ENCODE measurements at places on chromosomes 12 and 14.

DNA sequence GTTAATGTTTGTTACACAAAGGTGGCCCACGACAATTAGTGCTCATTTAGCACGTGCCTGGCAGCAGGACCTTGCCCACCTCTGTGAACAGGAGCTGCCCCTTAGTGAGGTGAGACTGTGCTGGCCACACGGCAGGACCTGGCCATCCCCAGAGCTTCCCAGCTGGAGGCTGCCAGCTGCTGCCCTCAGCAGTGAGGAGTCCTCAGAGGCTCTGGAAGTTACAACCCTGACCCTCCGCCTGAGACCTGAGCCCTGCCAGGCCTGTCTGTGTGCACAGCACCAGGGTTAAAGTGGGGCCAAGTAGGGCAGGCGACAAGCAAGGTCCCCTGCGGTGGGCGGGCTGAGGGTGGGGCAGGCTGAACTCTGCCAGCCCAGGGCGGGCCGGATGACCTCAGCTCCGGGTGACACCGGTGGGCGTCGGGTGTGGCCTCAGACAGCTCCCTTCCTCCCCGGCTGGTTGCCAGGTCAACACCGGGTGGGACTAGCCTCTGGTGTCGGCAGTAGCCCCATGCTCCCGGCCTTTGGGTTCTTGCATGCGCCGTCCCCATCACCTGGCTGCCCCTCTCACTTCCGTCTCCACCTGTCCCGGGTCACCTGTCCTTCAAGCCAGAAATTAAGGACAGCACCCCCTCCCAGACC, 9.2 kb upstream of the LBHD2 start:
- no peak for DNase-seq

GRCh38 chr14:76261371-76261811, 109.7 kb downstream of the GPATCH2L start:
- DNase-seq = no peak

- no peak for DNase-seq
These were observed 285.5 kb upstream of the SFSWAP start for GRCh38 chr12:131425112-131426075.

GRCh38 chr14:31410048-31410650, 10.2 kb downstream of the HEATR5A start:
- no peak for DNase-seq

DNA sequence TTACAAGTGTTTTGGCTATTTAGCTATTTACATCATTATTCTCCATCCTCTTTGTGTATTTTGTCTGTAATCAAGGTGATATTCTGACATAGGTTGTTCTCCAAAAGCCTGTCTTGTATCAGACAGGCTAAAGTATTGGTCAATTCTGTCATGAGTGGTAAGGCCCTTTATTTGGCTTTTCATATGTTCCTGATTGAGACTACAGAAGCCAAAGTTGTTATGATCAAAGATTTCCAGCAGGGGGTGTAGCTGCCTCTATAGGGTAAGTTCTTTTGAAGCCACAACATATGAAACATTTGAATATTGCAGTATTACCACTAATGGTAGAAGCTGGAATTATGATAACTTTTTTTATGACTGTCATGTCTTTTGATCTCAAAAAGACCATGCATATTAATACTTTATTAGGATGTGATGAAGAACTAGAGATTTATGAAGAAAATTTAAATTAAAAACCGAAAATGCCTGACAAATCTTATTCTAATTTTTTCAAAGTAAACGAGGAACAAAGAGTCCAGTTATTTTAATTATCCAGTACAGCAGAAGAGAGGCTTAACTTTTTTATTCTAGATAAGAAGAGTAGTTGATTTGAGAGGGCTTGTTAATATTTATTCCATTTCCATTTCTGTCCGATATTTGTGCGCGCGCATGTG, 3.4 kb upstream of the ARHGAP5 start:
- no peak for DNase-seq

DNA sequence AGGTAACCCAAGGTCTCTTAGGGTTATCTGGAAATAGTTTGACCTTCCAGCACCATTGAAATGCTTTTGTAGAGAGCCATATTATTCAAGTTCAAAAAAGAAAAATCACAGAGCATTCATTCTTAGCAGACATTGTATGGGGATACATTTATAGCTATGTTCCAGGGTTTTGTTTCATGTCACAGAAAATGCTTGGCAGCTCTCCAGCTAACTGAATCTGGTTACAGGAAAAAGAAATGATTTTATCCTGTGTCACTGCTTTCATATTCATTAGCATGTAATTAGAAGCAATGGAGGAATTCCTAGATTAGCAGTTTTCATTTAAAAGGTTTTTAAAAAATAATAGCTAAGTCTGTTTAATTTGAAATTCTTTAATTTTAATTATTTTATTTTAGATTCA, 78.9 kb downstream of the SNAPC1 start:
- no peak for DNase-seq

DNA sequence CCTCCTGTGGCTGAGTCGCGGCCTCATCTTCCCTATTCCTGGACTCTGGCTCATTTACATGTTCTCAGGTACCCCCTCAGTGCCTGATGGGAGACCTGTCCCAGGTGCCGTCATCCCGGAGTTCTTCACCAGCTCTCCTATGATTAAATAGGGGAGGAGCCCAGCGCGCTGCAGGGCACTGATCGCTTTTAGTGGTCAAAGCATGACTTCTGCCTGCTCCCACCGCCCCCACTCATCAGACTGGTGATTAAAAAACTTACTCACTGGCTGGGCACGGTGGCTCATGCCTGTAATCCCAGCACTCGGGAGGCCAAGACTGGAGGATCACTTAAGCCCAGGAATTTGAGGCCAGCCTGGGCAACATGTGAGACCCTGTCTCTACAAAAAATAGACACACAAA, 85.9 kb downstream of the FOXN4 start:
- DNase-seq = no peak

GRCh38 chr12:10849425-10849878, at the start of gene PRR4:
PRR4 (minus strand) TSS chr12:10849475; CDS start chr12:10849437, 38 bp downstream.
- DNase-seq = no peak

GRCh38 chr12:26122061-26122680, 2.7 kb downstream of the BHLHE41 start:
- DNase-seq = no peak

GRCh38 chr12:24608637-24609285, 340.1 kb downstream of the BCAT1 start:
- DNase-seq = no peak

- DNase-seq = no peak
These were observed 44.7 kb upstream of the RERG start for GRCh38 chr12:15265875-15266274.

- DNase-seq = no peak
These were observed 47.2 kb downstream of the ARMH4 start for GRCh38 chr14:58104808-58105207.

GRCh38 chr12:49335118-49335954, 1.7 kb downstream of the C1QL4 start:
- no peak for DNase-seq

GRCh38 chr14:103143506-103143905, 20.2 kb downstream of the TNFAIP2 start:
- no peak for DNase-seq

- no peak for DNase-seq
These were observed 19.0 kb downstream of the SPRING1 start for GRCh38 chr12:116718655-116719454.

GRCh38 chr12:105864316-105864715, 274.4 kb downstream of the NUAK1 start:
- no peak for DNase-seq

- DNase-seq = no peak
These were observed 38.7 kb downstream of the SH2B3 start for GRCh38 chr12:111444314-111444924.

DNA sequence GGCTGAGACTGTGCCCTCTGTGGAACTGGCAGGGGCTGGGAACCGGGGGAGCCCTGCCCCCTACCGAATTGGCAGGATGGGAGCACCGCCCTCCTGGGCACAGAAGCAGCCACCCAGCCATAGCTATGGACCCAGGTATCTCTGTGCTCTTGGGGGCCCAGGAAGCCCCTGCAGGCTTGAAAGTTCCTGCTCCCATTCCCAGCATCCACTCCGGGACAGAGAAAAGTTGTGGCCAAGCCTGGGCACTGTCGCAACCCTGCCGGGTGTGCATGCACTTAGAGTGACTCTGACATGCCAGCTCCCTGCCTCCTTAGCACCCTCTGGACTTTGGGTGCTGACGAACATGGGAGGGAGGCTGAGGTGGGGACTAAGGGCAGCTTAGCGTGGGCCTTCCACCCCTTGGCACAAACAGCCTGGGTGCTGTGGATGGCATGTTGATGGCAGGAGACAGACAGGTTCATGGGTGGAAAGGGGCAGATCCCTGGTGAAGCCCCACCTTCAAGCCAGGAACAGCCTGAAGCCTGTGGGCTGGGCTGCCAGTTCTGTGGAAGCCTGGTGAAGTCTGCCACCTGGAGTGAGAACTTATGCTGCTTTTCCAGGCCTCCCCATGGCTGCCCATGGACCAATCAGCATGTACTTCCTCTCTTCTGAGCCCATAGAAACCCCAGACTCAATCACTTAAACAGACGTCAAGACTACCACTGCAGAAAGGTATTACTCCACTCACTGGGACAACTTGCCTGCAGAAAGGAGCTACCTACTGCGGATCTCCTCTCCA, 279.0 kb downstream of the ATXN7L3B start:
- no peak for DNase-seq

DNA sequence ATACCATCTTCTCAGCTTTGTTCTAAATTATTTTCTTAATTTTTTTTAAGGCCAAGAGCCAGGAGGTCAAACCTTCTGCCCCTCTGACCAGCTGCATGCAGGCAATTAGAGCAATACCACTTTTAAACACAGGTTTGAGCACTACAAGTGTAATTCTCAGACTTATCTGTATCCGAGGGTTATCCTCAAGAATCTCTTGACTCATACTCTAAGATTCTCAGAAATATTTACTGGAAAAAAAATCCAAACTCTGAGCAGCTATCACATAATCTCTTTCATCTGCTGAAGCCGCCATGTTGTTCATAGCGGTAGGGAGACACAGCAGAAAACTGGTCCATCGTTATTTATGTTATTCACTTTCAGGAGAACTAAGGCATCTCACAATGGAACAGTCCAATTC, 27.4 kb upstream of the PTHLH start:
- no peak for DNase-seq

GRCh38 chr12:41108032-41108431, 80.1 kb upstream of the PDZRN4 start:
- DNase-seq = no peak

DNA sequence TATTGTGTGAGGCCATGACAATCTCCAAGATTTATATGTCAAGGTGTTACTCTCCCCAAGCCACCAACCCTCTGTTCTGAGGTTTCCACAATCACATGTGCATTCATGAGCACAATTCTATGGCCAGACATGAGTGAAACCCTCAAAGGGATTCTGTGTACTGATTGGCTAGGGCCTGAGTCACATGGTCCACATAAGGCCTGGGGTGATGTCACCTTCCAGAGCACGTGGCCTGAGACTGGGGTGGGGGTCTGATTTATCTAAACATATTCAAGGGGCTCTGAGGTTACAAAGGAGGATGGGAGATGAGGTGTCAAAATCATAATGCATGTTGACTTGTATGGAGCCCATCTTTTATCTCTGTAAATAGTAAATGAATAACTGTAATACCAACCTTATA, 1369.9 kb upstream of the TMEM132C start:
- no peak for DNase-seq

DNA sequence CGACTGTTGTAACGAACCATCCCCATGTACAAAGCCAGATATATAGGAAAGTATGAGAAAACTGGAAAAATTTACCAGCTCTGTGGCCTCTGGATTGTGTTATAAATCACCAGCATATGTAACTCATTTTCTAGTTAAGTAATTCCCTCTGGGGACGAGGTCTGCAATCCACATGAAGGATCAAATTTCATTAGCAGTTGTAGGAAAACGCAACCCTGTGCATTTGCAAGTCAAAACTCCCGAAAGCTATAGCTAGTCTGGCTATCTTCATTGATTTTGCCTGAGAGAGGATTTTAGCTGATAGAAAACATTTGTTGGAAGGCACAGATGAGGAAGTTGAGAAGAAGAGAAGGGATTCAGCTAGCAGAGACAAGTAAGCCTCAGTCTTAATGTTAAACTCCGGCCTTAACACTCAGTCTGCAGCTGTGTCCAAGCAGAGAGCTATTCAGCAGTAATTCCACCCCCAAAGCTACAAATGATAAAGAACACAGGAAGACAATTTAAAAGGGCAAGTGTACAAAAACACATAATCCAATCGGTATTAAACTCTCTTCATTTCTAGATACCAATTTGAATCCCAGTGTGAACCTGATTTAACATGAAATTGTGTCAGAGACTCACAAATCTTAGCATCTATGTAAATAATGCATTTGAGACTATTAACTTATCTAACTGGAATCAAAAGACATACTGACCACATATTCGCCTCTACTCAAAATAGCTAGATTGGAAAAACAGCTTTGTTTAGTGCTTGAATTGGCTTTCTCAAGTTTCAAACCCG, 54.2 kb upstream of the CERS5 start:
- DNase-seq = no peak

DNA sequence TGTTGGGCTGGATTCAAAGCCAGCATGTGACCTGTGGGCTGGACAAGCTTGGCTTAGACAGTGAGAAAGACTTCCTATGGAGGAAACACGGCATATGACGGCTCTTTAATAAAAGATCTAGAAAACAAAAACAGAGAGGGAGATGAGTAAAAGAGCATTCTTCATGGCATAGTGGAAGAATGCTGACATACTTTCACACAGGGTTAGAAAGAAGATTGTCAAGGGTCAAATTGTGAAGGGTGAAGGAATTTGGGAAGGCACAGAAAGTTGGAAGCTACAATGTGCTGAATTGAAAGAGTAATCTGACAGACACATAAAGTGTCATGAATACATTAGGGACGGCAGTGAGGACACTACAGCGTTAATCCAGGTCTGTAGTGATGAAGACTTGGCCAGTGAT, 63.4 kb downstream of the GALNT4 start:
- no peak for DNase-seq

- DNase-seq = no peak
These were observed 3.1 kb upstream of the IGFBP6 start for GRCh38 chr12:53094394-53094787.

DNA sequence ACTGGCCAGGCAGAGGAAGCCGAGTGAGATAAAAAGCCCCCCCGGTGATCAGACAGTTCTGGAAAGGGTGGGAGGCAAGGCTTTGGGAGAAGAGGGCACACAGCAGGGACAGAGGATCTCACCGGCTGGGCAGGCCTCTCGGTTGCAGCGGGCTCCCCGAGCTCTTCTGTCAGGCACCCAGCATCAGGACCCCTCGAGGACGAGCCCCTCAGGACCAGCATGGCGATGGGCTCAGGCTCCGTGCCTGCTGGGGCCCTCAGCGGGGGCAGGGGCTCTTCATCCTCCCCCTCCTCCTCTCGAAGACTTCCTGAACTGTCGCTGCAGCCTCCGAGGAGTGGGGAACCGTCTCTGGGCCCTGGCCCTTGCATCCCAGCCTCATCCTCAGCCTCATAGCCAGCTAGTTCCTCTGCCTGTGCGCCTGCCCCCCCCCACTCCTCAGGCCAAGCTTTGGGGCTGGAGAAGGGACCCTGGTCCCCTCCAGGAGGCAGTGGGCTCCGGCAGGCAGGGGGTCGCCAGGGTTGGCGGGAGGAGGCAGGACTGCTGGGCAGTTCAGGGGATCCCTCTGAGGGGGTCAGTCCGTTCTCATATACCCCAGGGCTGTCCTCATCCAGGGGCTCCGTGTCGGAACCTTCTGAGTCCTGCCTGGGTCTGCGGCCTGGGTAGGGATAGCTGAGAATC, 3.4 kb upstream of the AP1G2 start:
- no peak for DNase-seq

- DNase-seq = no peak
These were observed 2.6 kb downstream of the RTL1 start for GRCh38 chr14:100900837-100901390.

GRCh38 chr12:47900131-47901062, 4.4 kb downstream of the VDR start:
- no peak for DNase-seq

Data from activated CD8-positive, alpha-beta memory T cell treated with anti-CD3 and anti-CD28 coated beads for 1 hour (primary cell).